ENCODE measurements at places on chromosomes 2 and 18. TPM values are rescaled to one million over a fixed set of nuclear protein-coding genes. Genes with fewer than 3 reads are reported as not detected.

KCNE4 gene
- total RNA-seq = 8.2 TPM

SNORC gene
- 0.50 TPM for total RNA-seq

HOXD9 gene
- total RNA-seq = 0.12 TPM

NAT8 gene
- not detected for total RNA-seq

SLC30A3 gene
- 0.06 TPM for total RNA-seq

FIGN gene
- total RNA-seq = 0.94 TPM

DNAH7 gene
- 0.12 TPM for total RNA-seq

TFPI gene
- 325 TPM for total RNA-seq

EFEMP1 gene
- 6,372 TPM for total RNA-seq

SERPINB7 gene
- not detected for total RNA-seq

POTEI gene
- not detected for total RNA-seq

FABP1 gene
- not detected for total RNA-seq

KLHL30 gene
- 0.06 TPM for total RNA-seq

MARCO gene
- not detected for total RNA-seq

ZNF385B gene
- 0.49 TPM for total RNA-seq

HTR2B gene
- 4.3 TPM for total RNA-seq

DSC2 gene
- not detected for total RNA-seq

CHRNG gene
- not detected for total RNA-seq

HOXD13 gene
- not detected for total RNA-seq

MAP3K19 gene
- not detected for total RNA-seq

All from cardiac ventricle fibroblast (primary cell).